ENCODE measurements at places on chromosomes 11 and 22.

GRCh38 chr22:46976598-46976997, 214.1 kb downstream of the TBC1D22A start:
- no peak for DNase-seq

DNA sequence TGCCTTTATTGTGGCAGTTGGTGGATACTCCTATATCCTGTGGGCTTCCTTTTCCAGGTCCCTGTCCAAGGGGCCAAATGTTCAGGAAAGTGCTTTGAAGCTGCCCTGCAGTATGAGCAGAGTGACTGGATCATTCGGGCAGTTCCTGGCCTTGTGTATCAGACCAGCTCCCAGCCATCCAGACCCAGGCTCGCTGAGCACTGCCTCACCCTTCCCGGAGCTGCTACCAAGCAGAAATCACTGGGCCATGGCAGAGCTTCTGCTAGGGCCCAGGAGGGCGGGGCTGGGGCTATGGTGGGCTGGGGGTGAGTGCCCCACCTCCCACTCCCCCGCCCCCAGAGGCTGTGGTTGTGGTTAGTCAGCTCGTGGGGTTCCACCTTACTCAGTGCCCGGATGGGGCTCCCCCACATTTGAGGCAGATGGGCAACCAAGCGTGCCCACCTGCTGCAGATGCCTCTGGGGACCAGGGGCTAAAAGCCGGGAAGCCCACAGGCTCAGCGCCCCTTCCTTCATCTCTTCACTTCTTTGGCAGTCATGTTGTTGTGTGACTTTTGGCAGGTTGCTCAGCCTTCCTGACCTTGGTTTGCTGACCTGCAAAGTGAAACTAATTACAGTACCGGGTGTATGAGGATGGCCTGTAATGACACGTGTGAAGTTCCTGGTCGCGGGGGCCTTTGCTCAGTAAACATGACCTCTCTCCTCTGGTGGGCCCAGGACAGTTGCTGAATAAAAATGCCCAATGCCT, 2.1 kb upstream of the LRRC32 start:
- peak; percentile 67 for DNase-seq

DNA sequence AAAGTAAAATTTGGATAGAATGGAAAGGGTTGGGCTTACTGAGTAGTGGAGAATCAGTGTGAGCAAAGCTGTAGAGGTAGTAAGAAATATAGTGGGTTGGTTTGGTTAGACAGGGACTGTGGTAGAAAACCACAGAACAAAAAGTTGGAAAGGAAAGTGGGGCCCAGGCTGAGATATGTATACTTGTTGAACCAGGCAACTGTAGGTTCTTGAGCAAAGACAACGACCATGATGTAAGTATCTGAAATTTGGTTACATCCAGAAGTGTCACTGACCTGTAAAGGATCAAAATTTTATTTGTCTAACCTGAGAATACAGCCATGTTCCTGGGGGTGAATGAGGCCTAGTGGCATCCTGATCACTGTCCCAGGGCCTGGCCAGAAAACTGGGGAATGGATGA, 114.1 kb downstream of the STIM1 start:
- peak; percentile 48 for DNase-seq

GRCh38 chr22:48651981-48652538, 1175.6 kb downstream of the BRD1 start:
- no peak for DNase-seq

- no peak for DNase-seq
Observed at GRCh38 chr22:30809086-30809485, 114.4 kb downstream of the OSBP2 start.

DNA sequence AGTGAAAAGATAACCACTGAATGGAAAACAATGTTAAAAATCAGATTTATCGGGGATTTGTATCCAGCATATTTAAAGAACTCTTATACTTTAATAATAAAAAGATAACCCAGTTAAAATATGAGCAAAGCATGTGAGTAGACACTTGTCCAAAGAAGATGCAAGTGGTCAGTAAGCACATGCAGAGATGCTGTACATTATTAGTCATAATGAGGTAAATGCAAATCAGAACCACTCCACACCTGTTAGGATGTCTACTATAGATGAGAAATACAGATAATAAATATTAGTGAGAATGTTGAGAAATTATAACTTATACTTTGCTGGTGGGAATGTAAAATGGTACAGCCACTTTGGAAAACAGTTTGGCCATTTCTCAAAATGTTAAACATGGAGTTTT, 28.0 kb downstream of the QSER1 start:
- DNase-seq, result no peak

GRCh38 chr11:28878025-28878424, 769.8 kb downstream of the METTL15 start:
- no peak for DNase-seq

GRCh38 chr11:96056576-96056975, 132.7 kb upstream of the MTMR2 start:
- DNase-seq, result no peak

DNA sequence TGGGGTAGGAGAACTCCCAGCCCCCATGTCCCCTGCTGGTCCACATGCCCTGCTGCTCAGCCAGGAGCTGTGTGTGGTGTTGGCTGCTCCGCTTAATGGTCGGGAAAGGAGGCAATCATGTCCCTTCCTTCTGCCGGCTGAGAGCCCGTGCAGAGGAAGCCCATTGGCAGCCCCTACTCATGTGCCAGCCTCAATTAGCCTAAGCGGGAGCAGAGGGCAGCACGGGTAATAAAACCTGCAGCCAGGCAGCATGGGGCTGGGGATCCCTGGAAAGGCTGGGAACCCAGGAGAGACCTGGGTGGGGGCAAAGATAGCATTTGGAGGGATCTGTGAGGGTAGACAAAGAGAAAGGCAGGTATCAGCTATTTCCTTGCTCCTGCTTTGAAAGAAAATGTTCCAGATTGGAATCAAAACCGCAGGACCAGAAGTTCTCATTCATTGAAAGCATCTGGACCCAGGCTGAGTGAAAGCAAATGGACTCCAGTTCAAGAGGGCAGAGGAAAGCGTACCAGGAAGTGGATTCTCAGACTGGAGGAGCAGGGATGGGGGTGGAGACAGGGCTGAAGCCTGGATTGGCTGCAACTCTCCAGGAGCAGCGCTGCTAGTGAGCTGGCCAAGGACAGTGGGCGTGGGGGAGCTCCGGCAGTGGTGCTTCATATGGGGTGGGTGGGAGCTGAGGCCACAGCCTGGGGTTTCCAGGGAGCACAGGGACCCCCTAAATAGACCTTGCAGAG, 103.4 kb upstream of the NECTIN1 start:
- DNase-seq, result no peak

DNA sequence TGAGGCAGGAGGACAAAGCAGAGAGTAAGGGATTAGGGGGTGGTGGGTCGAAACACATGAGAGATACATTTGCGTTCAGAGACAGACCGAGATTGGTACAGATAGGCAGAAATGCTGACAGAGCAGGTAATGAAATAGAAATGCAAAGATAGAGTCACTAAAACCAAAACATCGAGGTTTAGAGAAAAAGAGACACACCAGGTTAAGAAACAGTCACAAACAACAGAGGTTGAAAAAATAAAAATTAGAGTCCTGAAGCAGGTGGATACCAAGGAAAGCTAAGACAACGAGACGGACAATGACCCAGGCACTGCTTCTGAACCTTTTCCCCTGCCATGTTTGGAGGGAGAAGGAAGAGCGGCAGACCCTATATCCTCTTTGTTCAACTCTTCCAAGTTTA, 1.2 kb upstream of the MAPK1 start:
- no peak for DNase-seq

GRCh38 chr11:72491001-72491400, 56.7 kb upstream of the CLPB start:
- DNase-seq, result no peak

GRCh38 chr11:1230456-1231395, 7.9 kb downstream of the MUC5B start:
- DNase-seq, result no peak

- no peak for DNase-seq
Observed at GRCh38 chr22:42821386-42821785, 35.7 kb downstream of the ARFGAP3 start.

- DNase-seq, result no peak
Observed at GRCh38 chr11:122127020-122127419, 11.0 kb upstream of the BLID start.

DNA sequence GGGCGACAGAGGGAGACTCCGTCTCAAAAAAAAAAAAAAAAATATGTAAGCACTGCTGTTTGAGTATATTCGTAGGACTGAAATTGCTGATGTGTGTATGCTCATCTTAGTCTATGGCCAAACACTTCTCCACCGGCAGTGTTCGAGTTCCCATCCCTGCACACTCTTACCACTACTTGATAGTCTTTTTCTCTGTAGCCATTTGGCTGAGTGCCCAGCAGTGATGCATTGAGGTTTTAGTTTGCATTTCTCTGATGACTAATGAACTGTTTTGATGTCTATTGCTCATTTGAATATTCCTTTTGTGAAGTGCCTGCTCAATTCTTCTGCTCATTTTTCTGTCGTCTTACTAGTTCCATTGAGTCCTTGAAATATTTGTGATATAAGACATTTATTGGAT, 1.9 kb downstream of the TIRAP start:
- peak; percentile 95 for DNase-seq

GRCh38 chr22:49964136-49965090, 3.8 kb downstream of the PIM3 start:
- DNase-seq, result no peak

DNA sequence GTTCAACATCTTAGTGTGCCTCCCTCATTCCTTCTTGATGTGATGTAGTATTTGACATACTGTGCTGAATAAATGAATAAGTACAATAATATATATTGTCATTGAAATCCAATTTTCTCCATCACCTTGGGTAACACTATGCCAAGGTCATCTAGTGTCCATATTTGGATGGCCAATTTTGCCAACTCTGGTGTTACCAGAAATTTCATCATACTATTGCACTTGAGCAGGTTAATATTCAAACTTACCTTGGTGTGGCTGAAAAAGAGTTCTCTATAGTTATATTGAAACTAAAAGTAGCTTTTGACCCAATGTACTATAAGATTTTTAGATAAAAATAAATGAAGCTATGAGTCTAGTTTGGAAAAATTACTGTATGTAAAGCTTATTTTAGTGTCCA, 98.2 kb upstream of the SLC6A5 start:
- DNase-seq, result peak; percentile 32

- DNase-seq, result no peak
Observed at GRCh38 chr22:26901198-26901816, 243.9 kb downstream of the MIAT start.

DNA sequence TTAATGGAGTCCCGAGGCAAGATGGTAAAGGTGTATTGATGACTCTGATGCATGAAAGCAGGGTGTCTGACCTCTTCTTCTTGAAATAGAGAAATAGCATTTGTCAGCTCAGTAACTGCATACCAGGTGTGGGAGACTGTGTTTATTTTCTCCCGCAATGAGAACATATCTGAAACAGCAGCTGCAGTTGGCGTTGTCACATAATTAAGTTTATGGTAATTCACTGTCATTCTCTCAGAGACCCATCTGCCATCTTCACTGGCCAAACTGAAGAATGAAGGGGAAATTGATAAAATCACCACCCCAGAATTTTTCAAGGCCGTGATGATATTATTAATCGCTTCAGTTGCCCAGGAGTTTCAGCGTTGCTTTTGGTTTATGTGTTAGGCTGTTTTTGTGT, 20.1 kb upstream of the MCHR1 start:
- DNase-seq, result no peak
